ENCODE measurements at places on chromosomes 2 and 18.

GRCh38 chr2:145055651-145056050 lies 535.7 kb upstream of the ZEB2 start:
- DNase-seq, result no peak

DNA sequence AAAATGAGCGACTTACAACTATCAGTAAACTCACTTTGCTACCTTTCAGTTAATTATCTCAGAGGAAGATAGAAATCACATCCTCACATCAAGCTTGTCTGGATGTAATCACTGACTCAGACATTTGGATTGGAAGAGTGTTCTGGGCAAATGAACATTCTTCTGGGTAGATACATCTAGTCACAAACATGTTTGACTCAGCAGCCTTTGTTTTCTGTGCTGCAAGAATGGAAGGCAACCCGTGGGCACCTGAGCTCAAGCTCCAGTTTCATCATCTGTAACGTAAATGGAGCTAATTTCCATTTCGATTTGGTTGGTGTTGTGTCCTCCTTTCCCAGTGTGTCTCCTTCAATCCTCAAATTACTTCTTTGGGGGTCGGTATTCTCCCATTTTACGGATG lies 58.5 kb downstream of the ACAA2 start:
- DNase-seq, result no peak

DNA sequence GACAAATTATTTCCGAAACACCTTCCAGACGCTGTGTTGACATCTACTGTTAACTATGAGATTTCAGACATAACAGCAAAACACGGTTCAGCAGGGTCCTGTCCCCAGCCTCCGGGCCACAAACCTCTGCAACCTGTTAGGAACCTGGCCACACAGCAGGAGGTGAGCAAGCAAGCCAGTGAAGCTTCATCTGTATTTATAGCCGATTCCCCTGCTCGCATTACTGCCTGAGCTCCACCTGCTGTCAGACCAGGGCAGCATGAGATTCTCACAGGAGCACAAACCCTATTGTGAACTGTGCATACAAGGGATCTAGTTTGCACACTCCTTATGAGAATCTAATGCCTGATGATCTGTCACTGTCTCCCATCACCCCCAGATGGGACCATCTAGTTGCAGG lies 31.1 kb downstream of the NDUFA10 start:
- DNase-seq, result no peak

GRCh38 chr2:7835151-7835550 lies 846.7 kb upstream of the ID2 start:
- no peak for DNase-seq
